GM13976 (cell line): ENCODE measurements at places on chromosomes 11 and 22.

DNA sequence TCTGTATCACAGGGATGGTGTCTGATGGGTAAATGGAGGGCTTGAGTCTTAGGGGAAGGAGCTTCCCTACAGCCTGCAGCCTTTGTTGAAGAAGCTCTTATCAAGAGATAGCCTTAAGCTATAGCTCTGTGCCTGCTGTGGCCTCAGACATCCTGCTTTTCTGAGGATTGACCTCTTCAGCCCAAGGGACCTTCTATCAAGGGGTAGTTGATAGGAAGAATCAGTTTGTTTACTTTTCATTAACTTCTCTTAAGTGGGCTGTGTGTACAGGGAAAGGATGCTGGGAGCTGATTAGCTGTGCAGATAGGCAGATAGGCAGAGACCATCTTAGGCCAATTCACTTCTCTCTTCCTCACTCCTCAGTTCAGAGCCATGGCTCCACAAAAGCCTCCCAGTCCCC is 151.8 kb upstream of the CADM1 start:
- no peak for DNase-seq

GRCh38 chr11:110028921-110029320 is 64.3 kb upstream of the ZC3H12C start:
- DNase-seq: no peak

- no peak for DNase-seq
Observed at GRCh38 chr22:35995772-35996171, 32.9 kb downstream of the RBFOX2 start.

DNA sequence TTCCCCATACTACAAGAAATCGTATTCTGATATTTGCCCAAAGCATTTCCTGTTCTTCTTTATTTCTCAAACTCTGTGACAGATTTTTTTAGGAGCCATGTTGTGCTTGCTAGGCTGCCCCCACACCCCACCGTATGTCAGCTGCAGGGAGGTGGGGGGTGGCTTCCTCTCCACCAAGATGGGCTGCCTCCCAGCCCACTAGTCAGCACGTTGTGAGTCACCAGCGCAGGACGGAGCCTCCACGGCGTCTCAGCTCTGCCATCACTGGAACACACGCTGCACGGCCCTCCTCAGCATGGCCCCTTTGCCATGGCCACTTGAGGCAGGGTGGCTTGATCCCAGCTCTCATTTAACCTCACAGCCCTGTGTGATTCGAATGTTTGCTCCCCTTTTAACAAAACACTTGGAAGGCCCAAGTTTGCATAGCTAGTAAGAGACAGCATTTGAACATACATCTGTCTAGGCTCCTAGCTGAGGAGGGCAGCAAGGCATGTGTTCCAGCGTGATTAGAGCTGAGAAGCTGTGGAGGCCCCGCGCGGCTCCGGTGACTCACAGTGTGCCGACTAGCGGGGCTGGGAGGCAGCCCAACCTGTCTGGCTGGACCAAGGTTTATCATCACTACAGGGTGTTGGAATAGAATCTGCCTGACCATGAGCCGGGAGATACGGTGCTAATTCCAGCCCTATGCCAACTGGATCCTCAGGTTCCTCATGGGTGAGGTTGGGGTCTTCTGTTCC is 180.7 kb upstream of the NCAM1 start:
- no peak for DNase-seq

GRCh38 chr22:44882226-44882905 is 127.4 kb downstream of the PHF21B start:
- peak; percentile 22 for DNase-seq

DNA sequence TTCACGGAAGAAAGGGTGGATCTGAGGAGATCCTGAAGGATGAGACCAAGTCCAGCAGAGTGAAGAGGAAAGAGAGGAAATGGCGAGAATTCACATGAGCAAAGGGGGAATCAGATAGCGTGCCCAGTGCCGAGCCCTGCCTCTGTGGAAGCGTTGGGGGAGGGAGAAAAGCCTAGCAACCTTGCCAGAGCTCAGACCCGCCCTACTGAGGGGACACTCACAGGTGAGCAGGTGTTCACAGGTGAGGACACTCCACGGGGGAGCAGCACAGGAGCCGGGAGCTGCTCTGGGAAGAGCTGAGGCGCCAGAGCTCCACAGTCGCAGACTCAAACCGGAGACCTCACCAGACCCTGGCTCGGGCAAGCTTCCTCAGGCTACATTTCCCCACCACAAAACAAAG is 56.2 kb downstream of the MICAL3 start:
- no peak for DNase-seq

GRCh38 chr11:15228331-15228849 is 113.7 kb downstream of the INSC start:
- DNase-seq: no peak

DNA sequence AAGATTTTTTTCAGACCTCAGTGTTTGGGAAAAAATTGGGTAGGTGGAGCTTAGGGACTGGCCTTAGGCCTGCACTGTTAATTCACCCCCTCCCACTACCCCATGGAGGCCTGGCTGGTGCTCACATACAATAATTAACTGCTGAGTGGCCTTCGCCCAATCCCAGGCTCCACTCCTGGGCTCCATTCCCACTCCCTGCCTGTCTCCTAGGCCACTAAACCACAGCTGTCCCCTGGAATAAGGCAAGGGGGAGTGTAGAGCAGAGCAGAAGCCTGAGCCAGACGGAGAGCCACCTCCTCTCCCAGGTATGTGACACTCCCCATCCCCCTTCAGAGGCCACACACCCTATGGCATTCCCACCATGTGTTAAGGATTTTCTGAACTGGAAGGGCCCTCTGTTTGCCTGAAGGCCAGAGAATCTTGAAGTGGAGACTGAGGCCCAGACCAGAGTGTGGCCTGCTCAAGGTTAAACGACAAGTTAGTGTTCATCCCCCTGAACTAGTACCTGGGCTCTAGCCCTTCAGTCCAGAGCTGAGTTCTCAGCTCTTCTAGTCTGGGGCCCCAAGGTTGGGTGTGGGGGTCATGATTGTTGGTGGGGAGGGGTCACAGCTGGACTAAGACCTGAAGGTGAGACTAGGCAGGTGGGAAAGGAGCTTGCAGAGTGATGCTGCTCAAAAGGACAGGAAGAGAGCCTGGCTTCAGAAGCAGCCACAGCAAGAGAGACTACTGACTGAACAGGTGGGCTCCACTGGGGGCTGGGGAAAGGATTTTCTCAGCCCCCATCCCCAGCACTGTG is 2.3 kb upstream of the FOLR1 start:
- DNase-seq: no peak

DNA sequence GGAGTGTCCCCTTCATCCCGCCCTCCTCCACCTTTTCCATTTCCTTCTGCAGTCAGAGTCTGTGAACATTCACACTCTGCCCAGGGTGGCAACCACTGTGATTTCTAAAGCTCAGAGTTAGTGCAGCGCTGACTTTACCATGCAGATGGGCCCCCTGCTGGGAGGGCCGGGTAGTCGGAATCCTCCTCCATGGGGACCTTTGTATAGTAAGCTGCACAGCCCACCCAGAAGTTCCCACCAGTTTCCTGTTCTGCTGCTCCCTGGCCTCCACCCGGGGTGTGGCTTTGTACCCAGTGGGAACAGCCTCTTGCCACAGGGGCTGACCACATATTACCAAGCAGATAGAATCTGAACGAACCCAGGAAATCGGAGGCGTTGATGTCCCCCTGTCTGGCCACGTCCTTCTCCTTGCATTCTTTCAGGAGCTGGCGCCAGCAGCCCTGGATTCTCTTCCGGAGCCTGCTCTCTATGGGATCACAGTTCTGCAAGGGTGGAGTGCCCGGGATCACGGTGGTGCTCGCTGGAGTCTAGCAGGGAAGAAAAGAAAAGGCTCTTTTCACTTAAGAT is 125.3 kb downstream of the MPPED1 start:
- no peak for DNase-seq

DNA sequence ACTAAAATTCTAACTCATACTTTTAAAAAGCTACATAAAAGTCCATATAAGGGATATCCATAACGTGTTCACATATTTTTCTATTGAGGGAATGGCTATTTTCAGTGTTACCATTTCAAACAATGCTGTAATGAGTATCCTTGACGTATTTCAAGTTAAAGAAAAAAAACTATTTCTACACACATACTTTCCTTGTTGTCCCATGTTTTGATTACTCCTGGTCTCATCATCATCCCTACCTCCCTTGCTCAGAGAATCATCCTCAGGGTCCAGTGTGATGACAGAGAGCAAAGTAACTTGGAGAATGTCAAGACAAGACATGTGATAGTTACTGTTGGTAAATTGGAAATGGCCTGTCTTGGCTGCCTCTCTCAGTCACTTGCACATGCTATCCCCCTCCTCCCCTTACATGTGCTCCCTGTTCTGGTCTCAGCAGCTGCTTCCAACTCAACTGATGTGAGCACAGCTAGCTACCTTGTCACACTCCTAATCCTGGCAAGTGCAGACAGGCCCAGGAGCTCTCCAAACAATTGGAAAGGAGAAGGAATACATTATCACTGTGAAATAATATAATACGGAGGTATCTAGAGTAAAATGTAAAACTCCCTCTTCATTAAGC is 21.8 kb downstream of the NUMA1 start:
- DNase-seq: no peak

- no peak for DNase-seq
Observed at GRCh38 chr11:134911514-134912180, 499.6 kb upstream of the B3GAT1 start.

DNA sequence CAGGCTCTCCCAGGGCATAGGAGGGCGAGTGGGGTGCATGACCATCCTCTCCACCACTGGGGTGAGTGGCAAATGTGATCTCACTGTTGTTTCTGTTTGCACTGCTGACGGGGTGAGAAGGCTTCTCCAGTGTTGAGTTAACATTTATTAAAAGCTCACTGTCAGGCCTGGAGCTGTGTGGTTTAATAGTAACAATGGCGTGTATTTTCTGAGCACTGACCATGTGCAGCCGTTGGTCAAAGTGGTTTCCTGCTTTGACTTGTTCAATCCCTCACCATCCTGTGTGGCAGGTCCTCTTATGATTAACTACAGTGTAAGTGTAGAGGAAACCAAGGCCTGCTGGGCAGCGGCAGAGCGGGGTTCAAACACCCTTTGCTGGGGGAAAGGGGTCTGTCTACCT is 4.4 kb downstream of the A4GALT start:
- DNase-seq: peak; percentile 41

GRCh38 chr11:72112978-72113808 is 698 bp upstream of the ANAPC15 start:
- DNase-seq: no peak

- DNase-seq: no peak
Observed at GRCh38 chr11:130711193-130711592, 205.1 kb downstream of the SNX19 start.

GRCh38 chr11:128052912-128053641 is 534.3 kb downstream of the ETS1 start:
- no peak for DNase-seq

DNA sequence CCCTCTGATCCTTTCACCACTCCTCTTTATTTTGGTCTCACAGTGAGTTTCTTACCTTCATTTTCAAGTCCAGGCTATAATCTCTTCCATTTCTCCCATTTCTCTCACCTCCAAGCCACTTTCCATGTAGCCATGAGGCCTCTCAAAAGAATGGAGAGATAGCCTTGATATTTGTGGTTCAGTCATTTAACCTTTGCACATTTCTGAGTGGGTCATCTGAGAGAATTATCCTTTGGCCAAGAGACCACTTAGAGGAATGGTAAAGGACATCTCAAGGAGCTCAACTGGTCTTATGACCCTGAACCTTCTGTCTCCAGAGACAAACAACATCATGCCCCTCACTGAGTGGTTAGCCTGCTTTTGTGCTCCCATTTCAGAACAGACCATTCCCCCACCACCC is 121.1 kb downstream of the KIRREL3 start:
- DNase-seq: no peak

GRCh38 chr11:106421676-106422292 is 344.3 kb downstream of the AASDHPPT start:
- DNase-seq: no peak

GRCh38 chr11:91796999-91797398 is 427.6 kb upstream of the FAT3 start:
- DNase-seq: no peak

DNA sequence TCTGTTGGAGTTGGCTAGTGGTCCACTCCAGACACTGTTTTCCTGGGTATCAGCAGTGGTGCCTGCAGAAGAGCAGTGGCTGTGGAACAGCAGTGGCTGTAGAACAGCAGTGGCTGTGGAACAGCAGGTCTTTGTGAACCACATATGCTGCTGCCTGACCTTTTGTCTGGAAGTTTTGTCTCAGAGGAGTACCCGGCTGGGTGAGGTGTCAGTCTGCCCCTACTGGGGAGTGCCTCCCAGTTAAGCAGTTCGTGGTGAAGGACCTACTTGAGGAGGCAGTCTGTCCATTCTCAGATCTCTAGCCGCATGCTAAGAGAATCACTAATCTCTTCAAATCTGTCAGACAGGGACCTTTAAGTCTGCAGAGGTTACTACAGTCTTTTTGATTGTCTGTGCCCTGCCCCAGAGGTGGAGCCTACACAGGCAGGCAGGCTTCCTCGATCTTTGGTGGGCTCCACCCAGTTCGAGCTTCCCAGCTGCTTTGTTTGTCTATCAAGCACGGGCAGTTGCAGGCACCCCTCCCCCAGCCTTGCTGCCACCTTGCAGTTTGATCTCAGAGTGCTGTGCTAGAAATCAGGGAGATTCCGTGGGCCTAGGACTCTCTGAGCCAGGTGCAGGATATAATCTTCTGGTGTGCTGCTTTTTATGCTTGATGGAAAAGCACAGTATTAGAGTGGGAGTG is 89.1 kb upstream of the TRIM48 start:
- no peak for DNase-seq

DNA sequence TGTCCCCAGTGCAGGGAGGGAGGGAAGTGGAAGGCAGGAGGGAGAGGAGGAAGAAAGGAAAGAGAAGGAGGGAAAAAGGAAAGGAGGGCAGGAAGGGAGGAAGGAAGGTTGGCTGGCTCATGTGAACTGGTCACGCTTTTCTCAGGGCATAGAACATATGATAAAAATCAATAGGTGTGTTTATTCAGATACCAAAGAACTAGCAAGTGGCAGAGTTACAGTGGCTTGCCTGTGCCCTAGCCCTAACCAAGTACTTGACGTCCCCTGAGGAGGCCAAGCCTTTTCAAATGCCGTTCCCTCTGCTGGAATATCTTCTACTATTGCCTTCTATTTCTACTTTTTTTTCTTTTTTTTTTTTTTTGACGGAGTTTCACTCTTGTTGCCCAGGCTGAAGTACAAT is 33.5 kb downstream of the CHRDL2 start:
- DNase-seq: no peak

GRCh38 chr22:46522797-46523196 is 14.6 kb downstream of the CELSR1 start:
- DNase-seq: no peak

GRCh38 chr22:20218326-20218872 is 49.7 kb downstream of the RTN4R start:
- no peak for DNase-seq

GRCh38 chr11:19482319-19483100 is 230.1 kb upstream of the NAV2 start:
- DNase-seq: no peak
